ENCODE measurements at places on chromosomes 5 and 9. TPM values are rescaled to one million over a fixed set of nuclear protein-coding genes. Genes with fewer than 3 reads are reported as not detected.

The DIPK1B gene
- not detected for total RNA-seq

GRCh38 chr9:129175825-129176633 is 2.0 kb downstream of the IER5L start:
- H3K27me3 ChIP-seq: peaks cover 13% of the 10 kb centered on the region
- peak overlapping the region; percentile 70 for H3K4me3 ChIP-seq
- H3K36me3 ChIP-seq: no peaks in the 10 kb centered on the region
- peak; percentile 25 for DNase-seq
- peaks cover 42% of the 10 kb centered on the region for H3K4me1 ChIP-seq

DNA sequence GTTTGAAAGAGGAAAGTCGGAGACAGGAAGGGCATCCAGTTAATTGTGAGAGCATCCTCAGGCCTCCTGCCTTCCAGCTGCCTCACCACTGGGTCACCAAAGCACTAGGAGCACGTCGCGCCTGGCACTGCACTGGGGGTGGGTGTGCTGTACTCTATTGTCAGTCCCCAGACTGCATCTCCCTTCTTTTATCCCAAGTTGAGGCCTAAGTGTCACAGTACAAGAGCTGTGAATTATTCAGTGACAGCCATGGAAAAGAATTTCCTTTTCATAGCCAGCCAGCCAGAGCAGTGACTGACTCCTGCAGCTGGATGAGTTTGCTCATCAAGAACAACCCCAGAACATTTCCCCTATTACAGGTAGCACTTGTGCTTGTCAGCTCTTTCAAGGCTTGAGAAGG is 16.3 kb downstream of the CLTA start:
- no peak for DNase-seq
- H3K27ac ChIP-seq: no peak overlapping the region
- H3K4me1 ChIP-seq: peaks cover 10% of the 10 kb centered on the region

The C9orf153 gene
- not detected for total RNA-seq

The GNA14 gene
- total RNA-seq: 1.8 TPM

DNA sequence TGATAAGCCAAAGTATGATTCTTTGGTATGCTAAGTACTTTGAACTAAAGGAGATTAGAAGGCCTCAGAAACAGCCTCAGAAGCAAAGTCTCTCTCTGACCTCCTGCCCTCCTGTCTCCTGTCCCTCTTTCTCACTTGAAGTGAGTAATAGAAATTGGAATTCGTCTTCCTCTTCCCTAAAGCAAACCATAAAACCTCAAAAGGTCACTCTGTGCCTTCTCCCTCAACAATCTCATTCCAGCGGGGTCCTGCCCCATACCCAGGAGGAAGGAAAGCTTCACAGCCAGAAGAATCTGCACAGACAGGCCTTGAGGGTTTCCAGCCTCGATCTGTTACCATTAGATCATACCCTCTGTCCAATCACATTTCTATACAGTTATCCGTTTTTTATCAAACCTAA is 87.8 kb downstream of the HAPLN1 start:
- H3K27me3 ChIP-seq: no peaks in the 10 kb centered on the region
- no peak overlapping the region for H3K27ac ChIP-seq
- H3K4me1 ChIP-seq: no peaks in the 10 kb centered on the region
- no peaks in the 10 kb centered on the region for H3K36me3 ChIP-seq

DNA sequence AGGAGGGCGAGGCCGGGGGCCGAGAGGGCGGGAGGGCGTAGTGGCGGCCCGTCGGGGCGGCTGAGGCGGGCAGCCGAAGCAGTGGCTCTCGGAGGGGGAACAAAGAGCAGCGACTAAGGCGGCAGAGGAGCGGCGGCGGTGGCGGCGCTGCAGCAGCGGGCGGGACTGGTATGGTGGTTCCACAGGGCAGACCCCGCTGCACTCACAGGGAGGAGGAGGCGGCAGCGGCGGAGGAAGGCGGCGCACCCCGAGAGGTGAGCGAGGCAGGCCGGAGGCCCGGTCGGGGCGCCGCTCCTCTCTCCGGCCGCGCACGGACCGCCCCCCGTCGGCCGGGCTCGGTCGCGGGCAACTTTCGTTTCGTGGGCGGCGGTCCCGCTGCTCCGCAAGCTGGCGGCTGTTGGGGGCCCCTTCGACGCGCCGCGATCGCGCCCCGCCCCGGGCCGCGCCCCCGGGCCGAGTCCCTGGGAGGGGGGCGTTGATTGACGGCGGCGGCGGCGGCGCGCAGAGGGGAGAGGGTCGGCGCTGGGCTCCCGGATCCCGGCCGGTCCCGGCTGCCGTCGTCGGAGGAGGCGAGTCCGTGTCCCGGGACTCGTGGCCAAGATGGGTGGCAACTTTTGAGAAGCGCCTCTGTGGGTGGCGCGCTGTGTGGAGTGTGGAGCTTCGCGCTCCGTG is 467 bp downstream of the CNOT6 start:
- peak overlapping the region; percentile 60 for H3K4me3 ChIP-seq
- H3K27ac ChIP-seq: peak overlapping the region; percentile 86
- H3K36me3 ChIP-seq: no peaks in the 10 kb centered on the region
- peaks cover 23% of the 10 kb centered on the region for H3K4me1 ChIP-seq

DNA sequence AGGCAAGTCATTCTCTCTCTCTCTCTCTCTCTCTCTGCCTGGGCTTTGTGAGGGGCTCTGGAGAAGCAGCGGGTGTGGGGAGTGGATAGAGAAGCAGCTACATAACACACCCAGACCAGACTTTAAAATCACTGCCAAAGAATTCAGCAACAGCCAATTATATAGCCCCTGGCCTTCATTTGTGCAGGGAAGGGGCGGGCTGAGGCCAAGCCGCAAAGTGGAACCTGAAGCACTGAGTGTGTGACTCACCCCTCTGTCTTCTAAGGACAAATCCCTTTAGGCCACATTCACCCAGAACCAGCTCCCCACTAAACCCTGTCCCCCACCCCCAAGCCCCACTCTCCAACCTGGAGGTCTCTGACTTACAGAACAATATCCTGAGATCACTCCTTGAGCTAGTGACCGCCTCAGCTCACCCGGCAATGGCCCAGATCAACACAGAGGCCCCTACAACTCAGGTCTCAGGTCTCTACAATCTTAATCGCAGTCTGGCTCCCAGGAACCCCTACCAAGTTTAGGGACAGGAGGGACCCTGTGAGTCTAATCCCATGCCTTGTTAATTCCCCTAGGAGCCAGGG is 6.0 kb downstream of the B4GALT1 start:
- peak; percentile 69 for DNase-seq
- H3K4me1 ChIP-seq: peaks cover 91% of the 10 kb centered on the region
- H3K27ac ChIP-seq: peak overlapping the region; percentile 94
- H3K36me3 ChIP-seq: no peaks in the 10 kb centered on the region
- H3K4me3 ChIP-seq: no peak overlapping the region
- no peaks in the 10 kb centered on the region for H3K27me3 ChIP-seq

DNA sequence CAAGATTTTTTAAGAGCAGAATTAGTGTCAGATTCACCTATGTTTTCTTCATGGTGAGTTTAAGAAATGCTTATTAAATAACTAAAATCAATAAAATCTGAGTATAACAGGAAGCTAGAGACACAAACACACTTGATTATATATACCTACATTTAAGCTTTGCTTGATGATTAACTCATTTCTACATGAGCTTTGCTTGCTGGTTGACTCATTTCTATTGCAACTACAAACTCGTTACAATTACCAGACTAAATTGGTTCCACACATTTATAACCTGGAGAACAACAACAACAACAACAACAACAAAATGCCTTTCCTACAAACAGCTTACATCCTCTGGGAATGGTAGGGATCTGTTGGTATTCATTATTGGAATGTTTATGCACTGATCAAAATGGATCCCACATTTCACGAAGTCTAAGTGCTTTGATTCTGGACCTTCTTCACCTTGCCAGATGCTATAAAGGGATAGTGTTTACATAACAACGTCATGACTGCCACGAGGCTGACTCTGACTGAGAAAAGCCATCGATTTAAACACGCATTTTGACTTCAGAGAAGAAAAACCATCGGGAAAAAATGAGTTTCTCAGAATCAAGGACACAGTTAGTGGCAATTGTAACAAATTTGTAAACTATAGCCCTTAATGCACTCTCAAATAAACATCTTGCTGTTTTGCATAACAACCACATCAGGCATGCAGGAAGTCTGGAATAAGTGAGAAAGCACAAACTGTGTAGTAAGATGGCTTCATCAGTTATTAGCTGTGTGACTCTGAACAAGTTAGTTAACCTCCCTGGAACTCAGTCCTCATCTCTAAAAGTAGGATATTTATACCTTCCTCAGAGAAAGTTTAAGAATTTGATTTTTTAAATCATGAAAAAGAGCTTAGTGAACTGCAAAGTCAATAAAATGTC is 49.8 kb downstream of the RASEF start:
- H3K4me3 ChIP-seq: no peak overlapping the region
- H3K4me1 ChIP-seq: no peaks in the 10 kb centered on the region
- DNase-seq: no peak
- H3K27me3 ChIP-seq: no peaks in the 10 kb centered on the region
- H3K36me3 ChIP-seq: no peaks in the 10 kb centered on the region

- no peak overlapping the region for H3K27ac ChIP-seq
- H3K4me3 ChIP-seq: no peak overlapping the region
- no peaks in the 10 kb centered on the region for H3K4me1 ChIP-seq
- DNase-seq: no peak
- no peaks in the 10 kb centered on the region for H3K27me3 ChIP-seq
- H3K36me3 ChIP-seq: no peaks in the 10 kb centered on the region
Measured at GRCh38 chr9:132087438-132088030, 7.9 kb upstream of the MED27 start.

GRCh38 chr9:138022756-138023393 is 145.3 kb downstream of the CACNA1B start:
- no peak for DNase-seq
- H3K4me1 ChIP-seq: no peaks in the 10 kb centered on the region
- H3K27ac ChIP-seq: no peak overlapping the region
- peaks cover 3% of the 10 kb centered on the region for H3K27me3 ChIP-seq
- no peaks in the 10 kb centered on the region for H3K36me3 ChIP-seq
- H3K4me3 ChIP-seq: no peak overlapping the region

The WDR5 gene
- total RNA-seq: 15.9 TPM

DNA sequence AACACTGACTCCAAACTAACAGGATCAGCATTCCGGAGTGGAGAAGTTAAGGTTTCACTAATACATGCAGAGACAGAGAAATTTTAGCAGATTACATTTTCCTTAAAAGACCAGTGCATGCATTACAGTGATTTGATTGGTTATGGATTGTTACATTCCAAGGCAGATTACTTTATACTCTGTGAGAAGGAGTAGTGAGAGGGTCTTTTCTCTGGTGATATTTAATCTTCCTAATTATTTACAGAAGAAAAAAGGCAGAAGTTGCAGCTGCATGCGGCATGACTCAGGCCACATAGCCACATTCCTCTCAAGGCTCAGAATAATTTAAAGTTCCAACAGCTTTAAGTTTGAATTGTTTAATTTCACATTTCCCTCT is 53.0 kb upstream of the PDZD2 start:
- no peak overlapping the region for H3K27ac ChIP-seq
- H3K4me3 ChIP-seq: no peak overlapping the region
- H3K36me3 ChIP-seq: no peaks in the 10 kb centered on the region
- H3K4me1 ChIP-seq: no peaks in the 10 kb centered on the region
- DNase-seq: no peak

- no peaks in the 10 kb centered on the region for H3K4me1 ChIP-seq
- no peaks in the 10 kb centered on the region for H3K36me3 ChIP-seq
- H3K27ac ChIP-seq: no peak overlapping the region
- H3K4me3 ChIP-seq: no peak overlapping the region
- no peak for DNase-seq
- H3K27me3 ChIP-seq: no peaks in the 10 kb centered on the region
Measured at GRCh38 chr9:113868501-113868900, 7.6 kb upstream of the ZNF618 start.

DNA sequence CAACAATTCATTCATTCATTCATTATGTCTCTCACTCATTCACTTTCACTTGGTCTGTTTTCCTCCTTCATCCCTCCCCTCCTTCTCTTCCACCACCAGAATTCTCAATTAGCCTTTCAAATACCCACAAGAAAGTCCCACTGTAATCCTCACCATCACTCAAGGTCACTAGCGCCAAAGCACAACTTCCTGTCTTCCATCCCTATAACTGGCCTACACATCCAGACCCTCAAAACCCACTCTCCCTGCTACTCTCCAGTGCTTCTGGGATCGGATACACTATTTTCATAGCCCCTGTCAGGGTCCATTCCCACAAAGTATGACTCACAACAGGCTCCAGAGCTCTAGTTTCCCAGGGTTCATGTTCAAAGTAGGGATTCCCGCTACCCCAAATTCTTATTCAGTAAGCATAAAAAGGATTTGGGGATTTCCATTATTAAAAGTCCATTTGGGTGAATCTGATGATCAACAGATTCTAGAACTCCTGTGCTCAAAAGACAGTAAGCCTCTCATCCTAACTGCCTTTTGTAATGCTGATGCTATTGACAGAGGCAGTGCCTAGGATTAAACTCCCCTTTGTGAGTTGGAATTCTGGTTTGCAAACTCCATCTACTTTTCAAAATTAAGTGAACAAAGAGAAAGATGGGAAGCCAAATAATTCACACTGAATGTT is 250.9 kb downstream of the SEMA5A start:
- H3K27me3 ChIP-seq: no peaks in the 10 kb centered on the region

The PRLR gene
- 0.09 TPM for total RNA-seq

GRCh38 chr9:33823801-33824200 is 6.8 kb downstream of the UBE2R2 start:
- no peaks in the 10 kb centered on the region for H3K27me3 ChIP-seq
- no peak for DNase-seq
- no peaks in the 10 kb centered on the region for H3K36me3 ChIP-seq
- no peak overlapping the region for H3K27ac ChIP-seq

DNA sequence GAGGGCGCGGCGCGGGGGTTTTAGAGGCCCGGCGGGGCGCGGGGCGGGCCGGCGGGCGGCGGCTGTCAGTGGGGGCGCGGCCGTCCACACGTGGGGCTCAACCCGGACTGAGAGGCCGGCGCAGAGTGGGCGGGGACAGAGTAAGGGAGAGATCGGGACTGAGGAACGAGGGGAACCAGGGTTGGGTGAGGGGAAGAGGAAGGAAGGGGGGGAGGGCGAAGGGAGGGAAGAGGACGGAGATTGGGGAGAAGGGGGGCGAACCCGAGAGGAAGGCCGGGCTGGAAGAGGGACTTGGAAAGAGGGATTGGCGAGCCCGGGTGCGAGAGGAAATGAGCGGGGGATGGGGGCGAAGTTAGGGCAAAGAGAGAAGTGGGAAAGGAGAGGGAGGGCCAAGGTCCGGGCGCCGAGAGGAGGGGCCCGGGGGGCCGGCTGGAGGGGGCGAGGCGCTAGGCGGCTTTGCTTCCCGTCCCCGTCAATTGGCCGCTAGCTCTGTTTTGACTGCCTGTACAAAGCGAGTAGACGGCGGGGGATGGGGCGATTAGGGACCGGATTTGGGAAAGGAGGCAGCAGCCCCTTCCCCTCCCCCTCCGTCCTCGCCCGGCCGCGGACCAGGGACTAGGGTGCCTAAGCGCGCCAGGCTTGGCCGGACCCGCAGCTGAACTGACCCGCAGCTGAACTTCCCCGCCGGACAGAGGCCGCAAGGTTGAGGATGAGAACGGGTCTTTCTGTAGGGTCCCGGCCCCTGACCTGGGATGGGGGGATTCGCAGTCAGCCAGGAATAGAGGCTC is 399 bp upstream of the FBN2 start:
- DNase-seq: no peak
- no peaks in the 10 kb centered on the region for H3K4me1 ChIP-seq
- peaks cover 17% of the 10 kb centered on the region for H3K27me3 ChIP-seq
- H3K27ac ChIP-seq: no peak overlapping the region
- H3K36me3 ChIP-seq: no peaks in the 10 kb centered on the region

The FBP2 gene
- not detected for total RNA-seq

Data from natural killer cell (primary cell).